ENCODE measurements at places on chromosomes 6 and 20.

- no peak for DNase-seq
These were observed 689.9 kb upstream of the AGPAT4 start for GRCh38 chr6:161963634-161964234.

- DNase-seq = no peak
These were observed 66.7 kb downstream of the CDC5L start for GRCh38 chr6:44454198-44454597.

DNA sequence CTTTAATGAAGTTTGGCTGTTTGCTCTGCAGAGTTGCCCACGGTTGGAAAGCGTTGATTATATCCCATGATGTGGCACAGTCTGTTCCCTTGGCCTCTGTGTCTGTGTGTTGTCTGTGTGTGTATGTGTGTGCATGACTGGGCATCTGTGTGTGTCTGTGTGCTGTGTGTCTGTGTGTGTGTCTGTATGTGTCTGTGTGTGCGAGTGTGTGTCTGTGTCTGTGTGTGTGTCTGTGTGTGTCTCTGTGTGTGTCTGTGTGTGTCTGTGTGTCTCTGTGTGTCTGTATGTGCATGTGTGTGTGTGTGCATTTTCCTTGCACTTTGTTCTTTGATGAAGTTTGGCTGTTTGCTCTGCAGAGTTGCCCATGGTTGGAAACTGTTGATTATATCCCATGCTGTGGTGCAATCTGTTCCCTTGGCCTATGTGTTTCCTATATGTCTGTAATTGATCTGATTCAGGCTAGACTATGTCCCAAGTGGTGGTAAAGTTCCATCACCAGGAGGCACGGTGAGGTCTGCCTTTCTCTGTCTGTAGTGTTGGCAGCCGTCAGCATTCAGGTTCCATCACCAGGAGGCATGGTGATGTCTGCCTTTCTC lies 78.1 kb upstream of the RIN2 start:
- no peak for DNase-seq

- no peak for DNase-seq
These were observed 21.8 kb downstream of the LRP11 start for GRCh38 chr6:149842331-149842730.

DNA sequence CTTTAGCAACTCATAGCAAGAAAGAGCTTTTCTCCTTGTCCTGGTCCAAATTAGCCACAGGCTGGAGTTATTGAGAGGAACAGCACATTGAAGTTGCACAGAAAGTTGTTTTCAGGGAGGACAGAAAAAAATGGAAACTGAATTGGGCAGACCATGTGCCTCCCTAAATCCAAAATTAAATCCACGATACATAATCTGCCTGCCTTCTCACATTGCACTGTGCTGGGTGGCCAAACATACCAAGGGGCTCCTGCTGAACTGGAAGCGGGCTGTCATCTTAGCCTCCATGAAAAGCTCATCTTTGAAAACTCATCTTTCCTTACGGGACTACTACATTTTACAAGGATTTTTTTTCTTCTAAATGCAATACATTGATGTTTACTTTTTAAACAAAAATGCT lies 59.9 kb downstream of the TNFAIP3 start:
- no peak for DNase-seq

DNA sequence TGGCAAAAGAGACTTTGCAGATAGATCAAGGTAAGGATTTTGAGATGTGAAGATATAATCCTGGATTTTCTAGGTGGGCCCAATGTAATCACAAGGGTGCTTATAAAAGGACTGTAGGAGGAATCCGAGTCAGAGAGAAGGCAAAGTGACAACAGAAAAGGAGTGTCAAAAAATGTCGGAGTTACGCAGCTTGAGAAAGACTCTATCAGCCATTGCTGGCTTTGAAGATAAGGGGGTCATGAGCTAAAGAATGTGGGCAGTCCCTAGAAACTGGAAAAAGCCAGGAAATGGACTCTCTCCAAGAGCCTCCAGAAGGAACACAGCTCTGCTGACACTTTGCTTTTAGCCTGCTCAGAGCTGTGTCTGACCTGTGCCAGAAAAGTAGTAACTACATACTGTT lies 8.7 kb upstream of the RWDD1 start:
- DNase-seq = no peak

DNA sequence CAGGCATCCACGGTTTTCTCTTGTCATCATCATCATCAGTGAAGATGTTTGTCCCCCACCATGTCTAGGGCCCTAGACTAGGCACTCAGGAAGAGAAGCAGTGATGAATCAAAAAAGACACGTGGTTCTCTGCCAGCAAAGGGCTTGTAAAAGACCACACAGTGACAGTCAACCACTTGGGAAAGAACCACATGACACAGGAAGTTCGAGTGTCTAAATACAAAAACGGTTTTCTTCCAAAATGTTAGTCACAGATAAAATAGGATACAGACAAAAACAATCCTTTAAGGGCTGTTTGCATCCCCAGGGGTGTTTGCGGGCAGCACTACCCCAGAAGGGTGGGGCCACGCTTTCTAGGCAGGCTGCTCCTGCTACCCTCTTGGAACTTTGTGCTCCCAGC lies 356.8 kb upstream of the AGPAT4 start:
- peak; percentile 90 for DNase-seq

- no peak for DNase-seq
These were observed 2.6 kb downstream of the SIM1 start for GRCh38 chr6:100461917-100462705.

- DNase-seq = peak; percentile 15
These were observed 67.9 kb upstream of the STX16 start for GRCh38 chr20:58583176-58583575.

- DNase-seq = no peak
These were observed 9.0 kb downstream of the C20orf203 start for GRCh38 chr20:32664678-32665159.

DNA sequence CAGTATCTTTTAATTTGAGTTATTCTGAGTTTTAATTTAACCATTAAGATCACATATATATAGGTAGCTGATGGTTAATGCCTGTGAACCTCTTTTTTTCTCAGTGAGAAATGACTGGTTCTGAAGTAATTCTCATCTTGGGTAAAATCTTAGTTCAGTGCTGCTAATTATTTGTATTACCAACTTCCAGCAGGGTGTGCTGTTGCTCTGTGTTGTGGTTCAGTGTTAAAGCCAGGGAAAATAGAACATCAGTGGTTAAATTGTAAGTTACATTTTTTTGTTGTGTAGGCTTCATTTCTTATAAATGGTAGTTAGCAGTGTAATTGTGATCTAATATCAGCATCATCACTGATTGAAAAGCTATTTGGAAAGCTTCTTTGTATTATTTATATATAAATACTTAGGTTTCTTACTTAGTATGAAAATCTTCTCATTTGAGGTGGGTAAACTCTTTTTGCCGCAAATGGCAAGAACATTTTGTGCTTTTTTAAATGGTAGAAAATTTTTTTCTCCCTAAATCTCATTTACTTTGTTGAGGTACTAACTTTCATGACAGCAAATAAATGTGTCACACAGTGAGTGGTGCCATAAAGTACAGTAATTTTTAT lies 43.7 kb downstream of the CDC5L start:
- peak; percentile 74 for DNase-seq

All from fibroblast of skin of back (primary cell).